ENCODE measurements at places on chromosomes 2 and 18. TPM values are rescaled to one million over a fixed set of nuclear protein-coding genes. Genes with fewer than 3 reads are reported as not detected.

DNA sequence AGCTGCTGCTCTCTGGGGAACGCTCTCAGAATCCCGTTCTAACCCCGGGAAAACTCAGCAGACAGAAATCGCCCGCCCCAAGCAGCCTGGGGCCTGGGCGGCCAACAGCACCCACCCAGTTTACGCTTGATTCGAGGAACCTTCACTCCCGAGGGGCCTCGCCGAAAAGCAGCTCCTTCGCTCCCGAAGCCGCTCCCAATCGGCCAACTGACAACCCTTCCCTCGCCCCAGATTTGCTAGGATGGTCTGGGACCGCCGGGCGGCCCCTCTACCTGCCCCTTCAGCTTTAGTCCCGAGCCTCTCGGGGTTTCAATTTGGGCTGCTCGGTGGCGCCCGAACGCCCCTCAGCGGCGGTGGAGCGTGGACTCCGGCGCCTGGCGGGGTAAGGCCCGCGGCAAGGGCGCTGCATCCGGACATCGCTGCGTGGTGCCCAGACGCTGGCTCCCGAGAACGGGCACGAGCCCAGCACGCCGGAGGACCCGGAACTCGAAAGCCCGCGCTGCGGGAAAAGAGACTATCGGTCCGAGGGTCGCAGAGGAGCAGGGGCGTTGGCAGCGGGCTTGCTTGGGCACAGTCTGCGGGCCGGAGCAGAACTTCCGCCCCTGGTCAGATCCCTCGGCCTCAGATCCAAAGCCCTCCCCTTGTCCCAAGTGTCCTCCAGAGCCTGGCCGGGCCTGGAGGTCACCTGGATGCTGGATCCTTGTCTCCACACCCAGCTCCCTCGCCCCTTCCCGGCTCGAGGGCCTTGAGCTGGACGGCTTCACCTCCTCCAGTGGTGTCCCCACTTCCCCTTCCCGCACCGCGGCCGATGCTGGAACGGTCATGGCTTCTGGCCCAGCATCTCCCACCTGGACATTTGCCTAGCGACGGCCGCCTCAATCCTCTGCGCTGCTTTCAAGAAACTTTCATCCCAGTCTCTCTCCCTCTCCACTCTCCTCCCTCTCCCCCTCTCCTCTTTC, 3.0 kb upstream of the OTX1 start:
- DNase-seq = no peak

DNA sequence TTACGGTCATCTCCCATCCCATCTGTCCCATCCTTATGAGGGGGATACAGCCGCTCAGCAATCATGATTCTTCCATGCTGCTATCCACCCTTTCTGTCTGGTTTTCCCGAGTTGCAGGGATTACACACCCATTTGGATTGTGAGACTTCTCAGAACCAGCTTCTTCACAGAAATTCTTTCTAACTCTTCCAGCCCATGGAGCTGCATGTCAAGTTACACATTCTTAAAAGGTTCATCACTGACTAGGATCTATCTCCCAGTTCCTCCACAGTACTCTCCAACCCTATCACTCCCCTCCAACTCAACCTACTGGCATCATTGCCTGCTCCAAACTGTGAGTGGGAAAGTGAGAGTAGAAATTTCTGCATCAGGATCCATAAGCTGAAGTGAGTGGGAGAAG, 558.2 kb upstream of the TNP1 start:
- DNase-seq = no peak

DNA sequence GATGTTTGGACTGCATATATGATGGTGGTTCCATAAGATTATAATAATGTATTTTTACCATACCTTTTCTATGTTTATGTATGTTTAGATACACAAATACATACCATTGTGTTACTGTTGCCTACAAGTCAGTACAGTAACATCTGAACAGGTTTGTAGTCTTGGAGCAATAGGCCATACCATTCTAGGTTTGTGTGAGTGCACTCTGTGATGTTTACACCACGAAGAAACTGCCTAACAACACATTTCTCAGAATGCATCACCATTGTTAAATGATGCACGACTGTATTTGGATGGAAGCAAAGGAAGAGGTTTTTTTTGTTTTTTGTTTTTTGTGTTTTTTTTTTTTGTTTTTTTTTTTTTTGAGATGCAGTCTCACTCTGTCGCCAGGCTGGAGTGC, 9.5 kb downstream of the DUSP19 start:
- no peak for DNase-seq

- DNase-seq = no peak
These were observed 35.8 kb upstream of the GRB14 start for GRCh38 chr2:164657129-164657528.

GRCh38 chr2:153101187-153101586, 377.4 kb downstream of the RPRM start:
- no peak for DNase-seq

DNA sequence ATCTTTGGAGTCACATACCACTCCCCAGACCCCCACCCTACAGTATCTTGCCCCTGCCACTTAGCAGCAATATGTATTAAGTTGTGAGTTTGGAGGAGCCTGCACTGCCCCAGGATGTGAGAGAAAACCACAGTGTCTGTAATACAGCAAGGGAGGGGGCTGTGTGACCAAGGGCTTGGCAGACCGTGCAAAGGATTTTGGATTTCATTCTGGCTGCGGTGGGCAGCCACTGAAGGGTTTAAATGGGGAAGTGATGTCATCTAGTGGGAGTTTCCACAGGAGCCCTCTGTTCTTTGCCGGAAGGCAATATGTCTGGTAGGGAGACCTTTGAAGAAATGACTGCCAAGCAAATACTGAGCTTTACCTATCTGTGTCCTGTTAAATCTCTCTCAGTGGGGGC, 202.4 kb downstream of the FHOD3 start:
- no peak for DNase-seq

GRCh38 chr2:27021253-27022049, 11.3 kb upstream of the TMEM214 start:
- DNase-seq = no peak

- no peak for DNase-seq
These were observed 1016.4 kb upstream of the CRIM1 start for GRCh38 chr2:35339211-35339610.

DNA sequence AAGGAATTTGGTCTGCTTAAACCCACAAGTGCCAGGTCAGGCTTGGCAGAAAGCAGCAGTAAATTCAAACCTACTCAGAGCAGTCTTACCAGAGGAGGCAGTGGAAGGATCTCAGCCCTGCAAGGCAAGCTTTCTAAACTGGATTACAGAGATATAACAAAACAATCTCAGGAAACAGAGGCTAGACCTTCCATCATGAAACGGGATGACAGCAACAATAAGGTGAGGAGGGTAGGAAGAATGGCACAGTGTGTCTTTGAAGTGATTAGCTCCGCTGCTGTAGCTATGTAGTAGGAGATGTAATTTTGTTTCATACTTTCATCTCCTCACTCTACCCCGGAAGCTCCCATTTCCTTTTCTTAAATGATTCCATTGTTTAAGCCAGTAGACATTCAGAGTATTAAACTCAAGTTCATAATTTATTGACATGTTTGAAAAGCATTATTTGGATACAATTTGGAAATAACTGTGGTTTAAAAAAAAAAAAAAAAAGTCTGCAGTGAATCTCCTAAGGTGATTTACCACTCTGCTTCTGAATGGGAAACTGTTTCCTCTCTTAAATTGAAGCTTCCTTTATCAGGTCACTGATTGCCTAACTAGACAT, 29.4 kb upstream of the DYSF start:
- no peak for DNase-seq

DNA sequence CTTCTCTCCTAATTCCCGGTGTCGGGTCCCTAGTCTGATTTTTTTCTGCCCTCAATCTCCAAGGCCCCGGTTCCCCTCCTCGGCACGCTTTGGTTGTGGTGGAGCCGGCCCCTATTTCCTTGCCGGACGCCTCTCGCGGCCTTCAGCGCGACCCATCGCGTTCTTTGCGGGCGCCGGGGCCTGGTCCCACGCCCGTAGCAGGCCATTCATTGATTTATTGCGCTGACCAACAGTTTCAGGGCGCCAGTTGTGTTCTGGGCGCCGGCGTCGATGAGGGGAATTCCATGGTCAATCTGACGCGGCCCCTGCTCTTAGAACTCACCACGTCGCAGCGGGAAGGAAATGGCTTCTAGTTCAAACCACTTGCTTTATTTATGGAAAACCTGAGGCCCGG, 396 bp downstream of the CNOT9 start:
- DNase-seq = peak; percentile 54

GRCh38 chr2:166230024-166230723, 102.4 kb upstream of the SCN1A start:
- DNase-seq = no peak

GRCh38 chr18:9871244-9871746, 14.5 kb upstream of the TXNDC2 start:
- no peak for DNase-seq

- DNase-seq = no peak
These were observed 1540.8 kb upstream of the PIK3C3 start for GRCh38 chr18:40414155-40414754.

DNA sequence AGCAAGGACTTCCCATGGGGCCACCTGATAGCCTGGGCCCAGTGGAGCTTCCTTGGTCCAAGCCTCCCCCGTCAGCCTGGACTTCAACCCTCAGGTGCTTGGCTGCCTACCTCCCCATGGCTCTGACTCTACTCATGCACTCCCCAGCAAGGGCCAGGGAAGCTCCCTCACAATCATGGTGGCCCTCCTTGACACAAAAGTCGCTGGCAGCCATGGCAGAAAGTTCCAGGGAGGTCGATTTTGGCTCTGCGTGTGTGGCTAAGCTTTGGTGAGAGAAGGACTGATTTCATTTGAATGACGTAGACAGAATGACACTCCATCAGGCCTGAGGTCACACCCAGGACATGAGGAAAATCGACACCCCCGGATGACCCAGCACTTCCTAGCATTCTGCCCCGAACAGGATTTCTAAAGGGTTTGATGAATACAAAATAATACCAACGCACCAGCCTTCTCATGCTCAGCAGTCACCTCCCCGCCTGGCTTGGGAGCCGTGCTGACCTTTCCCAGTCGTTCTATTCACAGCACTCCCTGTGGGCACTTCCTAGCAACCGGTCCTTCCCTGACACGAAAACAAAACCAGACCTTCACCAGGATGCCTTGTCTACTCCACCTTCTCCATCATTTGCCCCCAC, 52.7 kb downstream of the LBH start:
- no peak for DNase-seq

DNA sequence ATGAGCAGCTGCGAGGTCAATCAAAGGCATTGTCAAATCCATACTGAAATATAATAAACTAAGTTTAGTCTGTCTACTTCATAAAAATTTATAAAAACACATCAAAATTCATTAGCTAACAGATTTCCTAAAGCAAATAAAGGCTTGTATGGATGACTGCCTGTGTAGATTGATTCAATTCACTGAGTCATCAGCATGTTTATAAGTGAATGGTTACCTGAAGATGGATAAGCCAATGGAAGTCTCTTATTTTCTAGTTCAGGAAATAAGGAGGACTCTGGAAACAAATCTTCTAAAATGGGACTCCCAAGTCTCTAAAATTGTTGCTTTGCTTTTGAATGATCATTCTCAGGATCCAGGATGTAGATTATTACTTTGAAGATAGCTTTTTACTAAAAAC, 57.0 kb upstream of the HNRNPA3 start:
- no peak for DNase-seq

- DNase-seq = no peak
These were observed 40.7 kb downstream of the PARD3B start for GRCh38 chr2:204585930-204586329.

GRCh38 chr18:24013051-24013450, 1.5 kb upstream of the TTC39C start:
- no peak for DNase-seq

DNA sequence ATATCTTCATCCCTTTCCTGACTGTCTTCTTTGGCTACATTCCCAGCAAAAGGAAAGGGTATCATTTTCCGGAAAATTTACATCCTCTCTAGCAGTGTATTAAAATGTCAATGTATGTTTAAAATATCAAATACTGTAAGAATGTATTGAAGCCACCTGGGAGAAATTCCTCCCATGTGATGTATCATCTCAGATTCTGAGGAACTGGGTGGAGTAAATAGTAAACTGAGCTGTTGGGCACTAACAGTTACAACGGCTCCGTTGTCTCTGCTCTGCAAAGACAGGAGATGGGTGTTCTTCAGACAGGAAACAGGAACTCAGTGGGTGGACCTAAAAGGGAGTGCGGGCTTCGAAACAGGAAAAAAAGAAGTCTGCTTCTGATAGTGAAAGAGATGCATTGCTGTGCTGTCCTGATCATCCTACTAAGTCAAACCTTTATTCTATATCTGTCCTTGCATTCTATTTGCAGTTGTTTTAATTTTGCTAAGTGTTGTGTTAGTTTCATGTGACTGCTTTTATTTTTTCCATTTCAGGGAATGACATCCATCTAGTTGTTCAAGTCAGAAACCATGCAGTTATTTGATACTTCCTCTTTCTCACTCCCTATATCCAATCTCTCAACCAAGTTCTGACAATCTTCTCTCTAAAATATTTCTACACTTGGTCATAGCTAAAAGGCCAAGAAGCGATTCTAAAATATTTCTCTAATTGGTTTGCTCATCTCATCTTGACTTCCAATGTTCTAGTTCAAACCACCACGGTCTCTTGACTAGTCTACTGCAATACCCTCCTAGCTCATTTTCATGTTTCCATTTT, 19.4 kb downstream of the DOK1 start:
- DNase-seq = no peak

GRCh38 chr2:173652767-173653431, 298.2 kb downstream of the CDCA7 start:
- DNase-seq = no peak

GRCh38 chr18:51480407-51481261, 283.2 kb upstream of the MEX3C start:
- DNase-seq = no peak

- DNase-seq = no peak
These were observed 10.5 kb downstream of the NAPG start for GRCh38 chr18:10536280-10536679.

- DNase-seq = no peak
These were observed 154.4 kb upstream of the SMAD2 start for GRCh38 chr18:48084858-48085257.

DNA sequence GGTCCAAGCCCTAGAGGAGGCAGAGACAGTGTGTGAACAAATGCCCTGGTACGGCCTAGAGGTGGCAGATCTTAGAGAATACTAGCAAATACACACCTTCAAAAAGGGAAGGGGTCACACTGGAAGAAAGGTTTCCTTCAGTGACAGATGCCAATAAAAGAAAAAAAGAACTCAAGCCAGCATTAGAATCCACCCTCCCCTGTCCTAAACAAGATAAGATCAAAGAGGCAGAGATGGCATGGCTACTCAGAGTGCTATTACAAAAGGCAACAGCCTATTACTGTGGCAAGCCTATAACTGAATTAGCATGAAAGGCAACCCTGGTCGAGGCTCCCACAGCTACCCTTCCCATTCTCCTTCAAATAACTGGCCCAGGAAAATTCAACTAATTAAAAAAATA, 69.6 kb downstream of the SMC6 start:
- no peak for DNase-seq

DNA sequence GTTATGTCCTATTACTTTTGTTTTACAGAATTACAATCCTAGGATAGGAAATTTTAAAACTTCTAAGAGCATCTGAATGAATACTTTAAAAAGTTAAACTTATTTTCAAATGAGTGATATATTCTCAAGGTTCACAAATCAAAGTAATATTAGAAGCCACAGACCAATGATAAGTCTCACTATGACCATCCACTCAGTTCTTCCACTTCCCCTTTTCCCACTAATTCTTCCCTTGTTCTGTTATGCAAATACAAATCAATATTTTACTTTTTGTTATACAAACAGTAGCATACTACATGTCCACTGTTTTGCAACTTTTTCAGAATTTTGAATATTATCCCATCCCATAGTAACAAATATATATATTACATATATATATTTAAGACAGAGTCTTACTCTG, 20.2 kb downstream of the USP37 start:
- no peak for DNase-seq

Gene FOSL2
- polyA plus RNA-seq = 11.7 TPM

Gene CREG2
- polyA plus RNA-seq = 0.38 TPM

Gene CRYGD
- polyA plus RNA-seq = not detected

Gene NPHP1
- polyA plus RNA-seq = 16.5 TPM

Gene NCK2
- polyA plus RNA-seq = 71.6 TPM

Gene CFAP65
- 0.83 TPM for polyA plus RNA-seq

Measured in left lung (tissue), 14 donors.